ENCODE measurements at places on chromosomes 6 and 20.

DNA sequence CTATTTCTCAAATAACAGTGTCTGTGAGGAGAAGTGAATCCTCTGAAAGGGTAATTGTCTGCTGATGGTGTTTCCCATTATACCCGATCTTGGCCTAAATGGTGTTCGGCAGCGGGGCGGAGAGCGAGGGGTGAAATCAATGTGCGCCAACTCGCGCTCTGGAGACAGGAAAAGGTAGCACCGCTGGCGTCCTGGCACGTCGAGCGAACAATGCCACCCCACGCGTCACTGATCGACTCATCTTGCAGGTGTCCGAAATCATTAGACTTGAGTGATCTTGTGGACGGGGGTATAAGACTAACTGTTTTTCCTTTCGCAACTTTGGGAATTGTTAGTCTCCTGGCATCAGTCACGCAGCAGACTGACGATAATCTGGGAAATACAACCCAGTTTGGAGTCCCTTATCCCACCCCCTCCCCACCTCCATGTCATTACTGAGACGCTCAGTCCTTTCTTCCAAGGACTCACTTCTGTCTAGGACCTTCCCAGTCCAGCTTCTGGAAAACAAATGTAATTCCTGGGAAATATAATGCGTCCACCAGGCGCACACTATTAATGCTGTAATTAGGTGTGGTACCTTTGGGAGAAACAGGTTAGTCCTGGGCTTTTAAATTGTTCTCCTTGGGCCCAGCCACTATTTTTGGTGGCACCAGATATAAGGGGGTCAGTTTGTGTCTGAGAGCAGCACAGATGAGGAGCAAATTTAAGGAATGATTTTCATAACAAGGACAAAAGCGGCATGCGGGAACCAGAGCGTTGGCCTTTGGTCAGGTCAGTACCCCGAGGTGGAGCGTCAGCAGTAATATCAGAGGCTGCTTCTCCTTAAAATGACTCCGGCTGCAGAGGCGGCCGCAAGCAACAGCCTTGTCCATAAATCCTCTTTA is 2.3 kb downstream of the LINC00237 start:
- no peak for DNase-seq

- DNase-seq = no peak
Measured at GRCh38 chr6:92847988-92848387, 571.4 kb downstream of the EPHA7 start.

- peak; percentile 47 for DNase-seq
Measured at GRCh38 chr20:50478162-50478990, 31.8 kb upstream of the PTPN1 start.

DNA sequence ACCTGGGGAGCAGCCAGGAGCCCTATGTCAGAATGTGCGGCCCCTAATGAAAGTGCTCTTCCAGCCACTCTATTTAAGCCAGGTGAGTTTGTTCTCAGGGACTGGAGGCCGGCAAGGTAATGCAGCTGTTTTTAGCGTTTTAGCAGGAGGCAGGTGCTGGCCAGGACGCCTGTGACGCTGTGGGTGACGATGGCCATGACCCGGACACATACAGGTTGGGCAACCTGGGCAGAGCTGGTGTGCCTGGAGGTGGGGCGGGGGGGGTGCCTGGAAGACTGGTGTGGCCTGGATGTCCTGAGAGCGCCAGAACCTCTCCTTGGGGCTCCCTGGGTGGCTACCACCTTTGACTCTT is 51.7 kb downstream of the RBM38 start:
- no peak for DNase-seq

DNA sequence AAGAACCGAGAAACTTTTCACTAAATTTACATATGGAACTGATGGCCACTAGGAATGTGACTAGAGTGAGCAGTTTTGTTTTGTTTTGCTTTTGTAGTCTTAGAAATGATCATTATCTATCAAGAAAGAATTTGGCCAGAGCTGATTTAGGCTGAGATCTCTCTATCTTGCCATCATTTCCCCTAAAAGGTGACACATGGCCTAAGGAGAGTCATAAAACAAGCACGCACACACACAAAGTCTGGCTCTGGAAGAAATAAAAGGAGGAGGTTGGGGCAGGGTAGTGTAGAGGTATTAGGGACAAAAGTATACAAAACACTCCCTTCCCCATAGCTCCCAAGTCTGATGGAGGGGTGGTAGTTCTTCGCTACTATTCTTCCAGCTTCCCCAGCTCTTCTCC is 56.4 kb downstream of the RIPOR2 start:
- DNase-seq = no peak

DNA sequence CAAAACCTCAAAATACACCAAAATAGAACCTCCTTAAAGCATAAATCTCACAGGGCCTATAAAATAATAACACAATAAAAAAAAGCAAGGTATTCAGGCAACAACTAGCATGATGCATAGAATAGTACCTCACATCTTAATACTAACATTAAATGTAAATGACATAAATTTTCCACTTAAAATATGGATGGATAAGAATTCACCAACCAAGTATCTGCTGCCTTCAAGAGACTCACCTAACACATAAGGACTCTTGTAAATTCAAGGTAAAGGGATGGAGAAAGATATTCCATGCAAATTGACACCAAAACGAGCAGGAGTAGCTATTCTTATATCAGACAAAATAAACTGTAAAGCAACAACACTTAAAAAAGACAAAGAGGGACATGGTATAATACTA is 52.2 kb downstream of the PERP start:
- DNase-seq = no peak

DNA sequence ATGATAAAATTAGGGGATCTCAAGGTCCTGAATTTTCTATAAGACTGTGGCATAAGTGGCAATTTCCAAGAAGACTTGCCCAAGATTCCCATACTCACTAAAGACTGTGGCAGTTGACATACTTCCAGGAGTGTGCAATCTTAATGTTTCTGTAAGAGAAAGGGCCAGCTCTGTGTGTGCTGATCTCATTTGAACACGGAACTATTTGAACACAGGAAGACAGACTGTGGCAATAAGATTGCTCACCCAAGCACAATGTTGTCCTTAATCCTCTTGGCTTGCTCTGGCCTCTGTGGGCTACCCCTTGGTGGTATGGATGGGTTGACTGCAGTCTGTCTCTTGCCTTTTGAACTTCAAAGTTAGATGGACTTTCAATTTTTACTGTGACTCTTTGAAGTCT is 151.4 kb downstream of the PHF3 start:
- no peak for DNase-seq

GRCh38 chr6:130252527-130253237 is 29.9 kb upstream of the SAMD3 start:
- DNase-seq = no peak

DNA sequence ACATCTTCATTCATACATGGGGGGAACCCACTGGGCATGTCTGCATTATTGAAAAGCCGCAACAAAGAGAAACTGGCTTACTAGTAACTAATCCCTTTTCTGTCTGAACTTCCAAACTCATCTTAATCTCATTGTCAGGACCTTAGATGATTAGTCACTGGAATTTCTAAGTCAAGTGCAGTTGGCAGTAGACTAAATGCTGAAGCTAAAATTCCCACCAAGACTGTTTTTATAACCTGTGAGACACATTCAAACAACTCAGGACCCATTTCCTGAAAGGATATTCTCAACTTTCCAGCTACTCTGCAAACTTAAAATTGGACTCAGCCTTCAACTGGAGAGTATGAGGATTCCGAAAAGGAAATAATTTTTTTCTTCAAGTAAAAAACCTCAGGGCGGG is 94.8 kb upstream of the SCAF8 start:
- DNase-seq = no peak
